Stimulated activated CD4-positive, alpha-beta T cell treated with anti-CD3 and anti-CD28 coated beads, TNF-alpha, amount 100 ng/mL, for 24 hours (primary cell): ENCODE measurements at places on chromosomes 5 and 9.

- no peak for DNase-seq
Observed at GRCh38 chr5:173953528-173954090, 35.4 kb upstream of the C5orf47 start.

GRCh38 chr5:114223866-114224265 is 138.0 kb upstream of the KCNN2 start:
- DNase-seq: no peak

GRCh38 chr9:650362-650761 is 191.1 kb upstream of the DMRT1 start:
- no peak for DNase-seq

- no peak for DNase-seq
Observed at GRCh38 chr9:137163365-137163715, 6.5 kb downstream of the LRRC26 start.
